Stimulated activated naive CD4-positive, alpha-beta T cell (primary cell): ENCODE measurements at places on chromosomes 1 and 21.

DNA sequence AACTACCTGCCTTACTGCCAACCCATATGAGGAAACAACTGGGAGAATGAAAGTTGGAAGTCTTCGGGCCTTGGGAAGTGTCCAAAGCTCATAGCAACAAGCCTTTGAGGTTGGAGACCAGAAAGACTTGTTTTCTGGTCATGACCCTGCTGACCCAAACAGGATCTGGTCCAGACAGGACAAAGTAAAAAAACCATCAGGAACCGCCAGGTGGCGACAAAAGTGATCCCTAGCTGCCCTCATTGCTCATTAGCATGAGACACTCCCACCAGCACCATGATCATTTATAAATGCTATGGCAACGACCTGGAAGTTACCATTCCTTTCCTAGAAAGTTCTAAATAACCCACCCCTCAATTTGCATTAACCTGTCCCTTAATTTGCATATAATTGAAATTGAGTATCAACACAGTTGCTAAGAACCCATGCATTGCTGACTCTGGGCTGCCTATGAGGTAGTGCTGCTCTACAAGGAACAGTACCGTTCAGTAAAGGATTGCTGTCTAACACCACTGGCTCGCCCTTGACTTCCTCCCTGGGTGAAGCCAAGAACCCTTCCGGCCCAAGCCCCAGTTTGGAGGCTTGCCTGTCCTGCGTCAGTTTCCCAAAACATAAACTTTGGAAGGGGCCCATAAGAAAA lies 89.0 kb downstream of the URB2 start:
- no peak for DNase-seq

DNA sequence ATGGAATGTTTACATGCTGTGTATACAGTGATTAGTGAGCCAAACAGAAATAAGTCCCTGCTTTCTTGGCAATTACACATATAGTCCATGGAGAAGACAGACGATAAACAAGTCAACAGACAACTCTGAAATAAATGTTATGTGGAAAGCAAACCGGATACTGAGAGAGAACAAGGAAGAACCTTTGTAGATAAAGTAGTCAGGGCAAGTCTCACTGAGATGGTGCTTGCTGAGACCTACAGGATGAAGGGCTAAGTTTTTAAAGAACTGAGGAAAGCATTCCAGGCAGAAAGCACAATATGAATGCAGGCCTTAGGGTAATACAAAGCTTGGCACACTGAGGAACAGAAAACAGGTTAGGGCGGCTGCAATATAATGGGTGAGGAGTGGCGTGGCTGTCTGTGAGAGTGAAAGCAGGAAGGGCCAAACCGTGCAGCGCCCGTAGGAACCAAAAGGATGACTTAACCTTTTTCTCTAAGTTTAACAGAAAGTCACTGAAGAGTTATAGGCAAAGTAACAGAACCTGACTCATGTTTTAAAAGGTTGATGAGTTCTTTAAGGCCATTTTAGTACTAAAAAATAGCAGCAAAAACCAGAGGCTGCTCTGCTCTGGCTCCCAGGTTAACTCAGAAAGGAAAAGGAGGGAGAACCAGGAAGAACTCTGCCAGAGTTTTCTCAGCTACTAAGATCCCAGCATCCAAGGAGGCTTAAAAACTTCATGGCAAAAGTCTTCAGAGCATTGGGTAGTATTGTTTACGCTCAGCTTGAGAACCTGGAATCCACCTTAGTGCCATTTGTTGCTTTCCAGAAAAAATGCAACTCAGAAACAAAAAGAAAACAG lies 8.7 kb upstream of the TTF2 start:
- DNase-seq = peak; percentile 18

- DNase-seq = no peak
Observed at GRCh38 chr1:150881331-150882070, 5.1 kb upstream of the ARNT start.

GRCh38 chr1:89826594-89826993 lies 5.8 kb downstream of the LRRC8D start:
- DNase-seq = no peak

DNA sequence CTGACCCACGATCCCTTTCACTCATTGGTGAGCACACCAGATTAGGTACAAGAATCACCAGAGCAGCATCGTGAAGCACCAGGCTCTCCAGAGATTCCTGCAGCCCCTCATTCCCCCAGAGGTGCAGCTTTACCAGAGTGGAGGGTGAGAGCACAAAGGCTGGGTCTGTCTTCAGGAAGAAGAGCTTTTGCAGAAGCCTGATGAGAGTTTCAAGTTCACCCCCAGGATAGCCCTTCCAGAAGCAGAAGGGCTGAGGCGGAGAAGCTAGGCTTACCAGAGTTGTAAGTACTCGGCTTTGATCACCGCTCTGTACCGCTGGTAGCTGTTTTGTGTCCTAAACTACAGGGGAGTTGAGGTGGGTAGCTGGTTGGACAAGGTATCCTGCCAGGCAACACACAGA lies 3.1 kb downstream of the TSSK3 start:
- DNase-seq = no peak

GRCh38 chr1:101308935-101309333 lies 72.1 kb downstream of the S1PR1 start:
- DNase-seq = no peak

GRCh38 chr1:67696708-67697107 lies 11.7 kb downstream of the GADD45A start:
- DNase-seq = no peak
